ENCODE measurements at places on chromosomes 2 and 18. TPM values are rescaled to one million over a fixed set of nuclear protein-coding genes. Genes with fewer than 3 reads are reported as not detected.

Gene FEV
- not detected for polyA plus RNA-seq

Gene L3MBTL4
- 3.0 TPM for polyA plus RNA-seq

Gene SAG
- 0.04 TPM for polyA plus RNA-seq

Gene PLB1
- 0.51 TPM for polyA plus RNA-seq

Gene COPS7B
- polyA plus RNA-seq, result 70.8 TPM

Gene DUSP19
- polyA plus RNA-seq, result 0.13 TPM

Gene EVA1A
- polyA plus RNA-seq, result not detected

Gene CMPK2
- 2.8 TPM for polyA plus RNA-seq

Gene NT5DC4
- polyA plus RNA-seq, result not detected

Gene PAX3
- polyA plus RNA-seq, result not detected

Gene GALNT14
- polyA plus RNA-seq, result 1.4 TPM

Gene OTOS
- not detected for polyA plus RNA-seq

Gene DLX2
- polyA plus RNA-seq, result 0.04 TPM

Gene COLEC12
- not detected for polyA plus RNA-seq

Gene NXPH2
- not detected for polyA plus RNA-seq

Gene UGT1A4
- polyA plus RNA-seq, result not detected

Gene PTPRN
- polyA plus RNA-seq, result 0.04 TPM

Gene TCF23
- not detected for polyA plus RNA-seq

Gene SPP2
- not detected for polyA plus RNA-seq

Gene FAP
- polyA plus RNA-seq, result not detected

Gene SLC11A1
- polyA plus RNA-seq, result 65.3 TPM

Gene PIAS2
- 12.0 TPM for polyA plus RNA-seq

Gene FER1L5
- not detected for polyA plus RNA-seq

Gene NETO1
- polyA plus RNA-seq, result 3.6 TPM

Gene CFAP210
- polyA plus RNA-seq, result not detected

Gene METTL4
- 12.4 TPM for polyA plus RNA-seq

Gene SLC30A3
- polyA plus RNA-seq, result 0.07 TPM

Gene LINC00305
- not detected for polyA plus RNA-seq

Gene IL37
- polyA plus RNA-seq, result not detected

Gene SLC8A1
- 0.07 TPM for polyA plus RNA-seq

Gene ATF2
- 31.8 TPM for polyA plus RNA-seq

Gene RBFA
- 34.0 TPM for polyA plus RNA-seq

Gene CCDC148
- not detected for polyA plus RNA-seq

Gene SLC38A11
- polyA plus RNA-seq, result 46.8 TPM

Gene STAT4
- polyA plus RNA-seq, result 2.0 TPM

Gene DSC2
- polyA plus RNA-seq, result 0.01 TPM

Gene CD8A
- 0.49 TPM for polyA plus RNA-seq

Measured in B cell (primary cell).